ENCODE measurements at places on chromosomes 7 and 10.

GRCh38 chr10:48382982-48383381 lies 76.5 kb downstream of the MAPK8 start:
- no peak for DNase-seq

GRCh38 chr10:120953897-120954296 lies 102.7 kb downstream of the WDR11 start:
- no peak for DNase-seq

DNA sequence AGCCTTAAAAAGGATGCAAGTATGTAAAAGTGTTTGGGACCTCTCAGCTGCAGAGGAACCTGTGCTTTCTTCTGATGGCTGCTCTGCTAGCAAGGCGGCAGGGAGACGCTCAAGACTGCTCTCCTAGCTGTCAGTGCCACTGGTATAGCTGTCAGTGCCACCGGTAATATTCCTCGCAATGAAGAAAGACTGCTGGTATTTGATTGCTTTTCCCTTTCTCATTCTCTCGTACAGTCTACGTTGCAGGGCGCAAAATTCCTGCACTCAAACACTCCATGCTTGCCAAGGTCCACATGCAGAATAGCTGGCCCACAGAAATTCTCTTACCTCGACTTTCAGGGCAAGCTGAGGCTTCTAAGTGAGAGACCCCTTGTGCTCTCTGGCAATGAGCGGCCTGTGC lies 432.6 kb upstream of the KLF6 start:
- DNase-seq: no peak

DNA sequence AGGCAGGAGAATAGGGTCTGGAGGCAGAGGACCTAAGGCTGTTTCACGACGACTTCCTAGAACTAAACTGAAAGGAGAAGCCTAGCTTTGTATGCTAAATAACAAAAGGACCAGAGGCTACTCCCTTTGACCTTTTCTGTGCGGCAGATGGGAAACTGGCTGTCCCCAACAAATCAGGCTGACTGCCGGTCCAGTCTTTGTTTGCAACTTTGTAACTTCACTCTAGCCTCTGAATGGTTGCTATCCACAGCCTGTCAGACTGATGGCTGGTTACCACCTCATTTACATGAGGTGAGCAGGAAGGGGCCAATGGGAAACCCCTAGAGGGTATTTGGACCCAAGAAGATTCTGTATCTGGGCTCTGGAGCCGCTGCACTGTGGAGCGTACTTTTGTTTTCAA lies 132.6 kb upstream of the SHH start:
- DNase-seq: no peak

DNA sequence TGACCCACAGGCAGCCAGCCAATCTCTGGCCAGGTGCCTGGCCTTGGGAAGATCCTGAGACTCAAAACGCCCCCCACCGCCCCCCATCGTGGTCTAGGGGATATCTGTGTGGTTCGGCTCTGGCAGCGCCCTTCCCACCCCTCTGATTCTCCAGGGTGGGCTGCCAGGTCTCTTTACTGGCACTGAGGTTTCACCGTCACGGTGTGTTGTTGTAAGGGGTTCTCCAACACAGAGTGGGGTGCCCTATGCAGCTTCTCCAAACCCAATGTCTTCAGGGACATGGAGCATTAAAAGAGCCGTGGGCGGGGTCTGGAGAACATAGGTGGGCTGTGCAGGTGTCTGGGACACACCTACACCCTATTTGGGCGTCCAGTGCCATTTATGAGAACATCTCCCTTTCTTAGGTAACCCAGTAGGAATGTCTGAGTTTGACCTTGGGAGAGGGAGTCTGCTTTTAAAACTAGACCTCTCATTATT lies 1.5 kb downstream of the MAFK start:
- no peak for DNase-seq

- no peak for DNase-seq
These were observed 85.6 kb downstream of the PRKG1 start for GRCh38 chr10:51159841-51160240.

DNA sequence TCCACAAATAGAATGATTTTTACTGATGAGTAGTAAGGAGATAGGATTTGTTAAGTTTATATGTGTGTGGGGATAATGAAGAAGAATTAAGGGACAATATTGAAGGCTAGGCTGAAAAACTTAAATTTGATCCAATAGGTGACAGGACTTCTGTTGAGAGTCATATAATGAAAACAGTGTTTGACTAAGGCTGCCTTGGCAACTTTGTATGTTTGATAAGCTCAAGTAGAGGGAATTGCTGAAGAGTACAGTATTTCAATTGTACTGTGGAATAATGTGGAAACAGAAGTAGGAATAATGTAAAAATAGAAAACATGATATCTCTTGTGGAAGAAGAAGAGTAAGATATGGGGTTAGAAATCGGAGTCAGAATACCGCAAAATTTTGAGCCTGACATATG lies 10.5 kb downstream of the R3HCC1L start:
- DNase-seq: no peak

DNA sequence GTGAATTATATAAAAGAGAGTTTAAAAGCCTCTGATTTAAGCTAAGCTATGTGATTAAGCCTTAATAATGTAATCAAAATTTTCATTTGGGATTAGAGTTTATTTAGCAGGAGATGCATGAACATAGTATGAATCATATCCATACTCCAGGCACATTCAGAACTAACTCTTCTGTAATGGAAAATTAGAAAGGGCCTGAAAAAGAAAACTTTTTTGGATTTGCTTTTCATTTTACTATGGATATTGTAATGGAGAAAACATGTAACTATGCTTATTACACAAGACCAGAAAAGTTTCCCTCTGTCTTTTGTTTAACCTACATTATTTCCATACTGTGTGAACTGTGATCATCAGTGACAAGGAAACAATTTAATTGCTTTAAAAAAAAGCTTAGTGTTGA lies 22.0 kb downstream of the TES start:
- no peak for DNase-seq

GRCh38 chr7:5596046-5596895 lies 172.6 kb upstream of the TNRC18 start:
- DNase-seq: peak; percentile 97

DNA sequence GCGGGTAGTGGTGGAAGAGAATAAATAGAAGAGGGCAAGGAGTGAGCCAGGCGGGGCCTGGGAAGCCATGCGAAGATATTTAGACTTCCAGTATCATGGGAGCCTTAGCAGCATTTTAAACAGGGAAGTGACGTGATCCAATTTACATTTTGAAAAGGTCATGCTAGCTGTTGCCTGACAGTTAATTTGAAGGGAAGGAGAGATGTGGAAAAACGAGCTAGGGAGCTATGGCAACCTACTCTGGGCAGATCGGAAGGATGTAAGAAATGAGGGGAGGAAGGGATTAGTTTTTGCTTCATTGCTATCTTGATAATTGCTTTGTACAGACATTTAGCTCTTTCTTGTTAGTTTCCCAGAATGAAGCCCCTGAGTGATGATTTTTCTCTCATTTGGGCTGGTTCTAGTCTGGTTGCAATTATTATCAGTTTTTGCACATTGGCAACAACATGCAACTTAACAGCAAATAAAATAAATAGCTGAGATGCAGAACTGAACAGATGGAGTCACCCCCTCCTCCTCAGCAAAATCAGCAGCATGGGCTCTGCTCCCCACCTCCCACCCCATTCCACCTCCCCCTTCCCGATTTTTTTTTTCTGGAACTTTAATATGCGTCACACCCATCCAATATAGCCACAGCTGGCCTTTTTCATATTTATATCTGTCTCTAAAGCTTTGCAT lies 13.0 kb upstream of the CALU start:
- DNase-seq: no peak

GRCh38 chr10:96431211-96431970 lies 72.6 kb upstream of the OPALIN start:
- no peak for DNase-seq

- no peak for DNase-seq
These were observed 20.8 kb downstream of the TIAL1 start for GRCh38 chr10:119575991-119576390.

DNA sequence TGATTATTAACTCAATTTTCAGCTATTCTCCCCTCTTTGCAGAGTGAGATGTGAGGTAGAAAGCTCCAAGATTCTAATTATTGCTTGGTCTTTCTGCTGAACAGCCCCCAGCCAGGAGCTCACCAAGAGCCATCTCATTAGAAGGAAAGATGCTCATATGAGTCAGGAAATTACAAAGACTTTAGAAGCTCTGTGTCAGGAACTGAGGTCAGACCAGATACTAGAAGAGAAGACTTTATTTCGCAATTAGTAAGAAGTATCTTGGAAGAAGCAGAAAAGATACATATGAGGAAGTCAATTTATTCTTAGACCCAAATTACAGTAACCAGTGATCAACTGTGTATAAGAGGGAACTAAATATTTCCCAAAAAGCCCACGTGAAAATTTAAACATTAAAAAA lies 626.9 kb downstream of the ZWINT start:
- DNase-seq: no peak

GRCh38 chr7:146878901-146879300 lies 762.3 kb downstream of the CNTNAP2 start:
- no peak for DNase-seq

DNA sequence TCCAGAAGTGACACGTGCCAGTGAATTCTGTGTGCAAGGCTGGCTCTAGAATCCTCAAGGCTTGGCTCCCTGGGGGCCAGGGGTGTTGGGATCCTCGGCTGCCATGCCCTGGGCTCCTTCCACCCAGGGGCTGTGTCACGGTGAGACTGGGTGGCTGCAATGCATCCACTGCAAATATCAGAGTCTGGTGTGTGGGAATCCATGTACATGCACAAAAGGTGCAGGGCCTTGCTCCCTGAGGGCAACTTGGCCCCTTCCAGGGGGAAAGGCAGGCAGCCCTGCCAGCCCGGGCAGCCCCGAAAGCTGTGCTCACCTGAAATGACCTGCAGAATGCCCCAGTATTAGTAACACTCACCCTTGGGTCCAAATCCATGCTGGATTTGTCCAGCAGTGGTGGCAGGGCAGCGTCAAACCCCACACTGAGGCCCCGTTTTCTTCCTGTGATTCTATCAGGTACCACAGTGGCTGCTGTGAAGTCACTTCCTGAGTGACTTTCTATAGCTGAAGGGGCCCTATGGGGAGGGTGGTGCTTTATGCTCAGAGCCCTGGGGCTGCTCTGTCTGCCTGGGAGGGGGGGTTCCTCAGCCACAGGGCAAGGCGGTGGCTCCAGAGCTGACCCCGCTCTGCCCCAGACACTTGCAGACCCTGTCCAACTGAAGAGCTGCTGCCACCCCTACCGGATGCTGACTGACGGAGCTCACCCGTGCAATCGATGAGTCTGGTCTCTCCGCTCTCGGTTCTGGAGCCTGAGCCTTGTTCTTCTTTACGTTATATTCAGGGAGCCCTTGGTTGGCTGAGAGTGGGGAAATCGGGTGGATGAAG lies 317.7 kb downstream of the GLRX3 start:
- no peak for DNase-seq

DNA sequence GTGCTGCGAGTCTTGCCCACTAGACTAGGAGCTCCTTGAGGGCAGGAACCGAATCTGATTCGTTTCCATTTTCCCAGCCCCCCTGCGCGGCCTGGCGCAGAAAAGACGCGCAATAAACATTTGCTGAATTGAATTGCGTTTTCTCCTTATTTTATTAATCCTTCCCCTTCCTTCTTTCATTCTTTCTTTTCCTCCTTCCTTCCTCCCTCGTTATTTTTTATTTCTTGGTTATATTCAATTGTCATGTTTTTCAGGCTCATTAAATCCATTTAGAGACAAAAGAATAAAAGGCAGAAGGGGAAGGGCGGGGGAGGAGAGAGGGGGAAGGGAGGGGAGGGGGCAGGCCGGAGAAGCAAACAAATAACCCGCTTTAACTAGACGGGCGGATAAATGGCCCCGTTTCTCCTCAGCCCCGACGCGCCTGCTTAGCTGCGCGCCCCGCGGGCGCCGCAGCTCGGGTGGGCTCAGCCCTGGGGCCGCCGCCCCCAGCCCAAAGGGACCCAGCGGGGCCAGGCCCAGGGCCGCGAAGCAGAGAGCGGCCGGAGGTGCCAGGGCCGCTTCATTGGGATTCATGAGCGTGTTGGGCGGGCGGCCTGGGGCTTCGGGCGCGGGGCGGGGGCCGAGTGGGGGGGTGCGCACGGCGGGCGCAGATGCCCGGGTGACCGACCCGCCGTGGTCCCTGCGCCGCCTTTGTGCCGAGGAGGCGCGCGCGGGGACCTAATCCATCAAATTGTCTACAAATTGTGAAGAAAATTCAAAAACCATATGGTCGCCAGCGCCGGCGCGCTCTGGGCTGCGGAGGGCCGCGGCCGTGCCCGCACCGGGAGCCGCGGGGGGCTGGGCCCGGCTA lies 5.0 kb downstream of the LBX1 start:
- no peak for DNase-seq

- no peak for DNase-seq
These were observed 27.1 kb upstream of the TTYH3 start for GRCh38 chr7:2604608-2605174.

DNA sequence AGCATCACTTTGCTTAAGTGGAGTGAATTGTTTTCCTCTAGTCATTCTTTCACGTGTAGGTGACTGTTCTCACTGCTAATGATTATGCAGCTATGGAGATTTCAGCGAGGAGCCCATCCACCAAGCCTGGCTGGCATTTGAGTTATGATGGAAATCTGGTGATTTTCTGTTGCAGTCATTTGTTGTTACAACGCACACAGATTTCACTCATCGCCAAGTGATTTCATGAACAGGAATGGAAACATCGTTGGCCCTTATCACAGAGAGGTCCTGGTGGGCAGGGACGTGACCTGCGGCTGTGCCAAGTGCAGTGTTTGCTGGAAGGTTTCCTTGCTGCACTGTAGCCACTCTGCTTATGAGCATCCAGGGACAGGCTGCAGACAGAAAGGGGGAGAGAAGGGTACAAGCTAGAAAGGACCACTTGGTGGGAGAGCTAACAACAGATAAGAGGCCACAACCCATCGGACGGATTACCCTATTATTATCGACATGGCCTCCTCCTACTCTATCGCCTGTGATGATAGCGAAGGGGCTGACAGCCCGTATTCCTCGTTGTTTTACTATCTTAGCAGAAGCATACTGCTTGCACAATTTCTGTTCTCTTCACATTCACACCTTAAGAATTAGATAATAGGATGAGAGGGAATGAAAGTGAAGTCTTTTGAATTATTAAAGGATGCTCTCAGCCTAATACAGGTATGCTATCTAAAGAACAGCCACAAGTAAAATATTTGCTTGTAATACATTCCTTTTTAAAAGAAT lies 99.0 kb upstream of the PITRM1 start:
- DNase-seq: no peak

DNA sequence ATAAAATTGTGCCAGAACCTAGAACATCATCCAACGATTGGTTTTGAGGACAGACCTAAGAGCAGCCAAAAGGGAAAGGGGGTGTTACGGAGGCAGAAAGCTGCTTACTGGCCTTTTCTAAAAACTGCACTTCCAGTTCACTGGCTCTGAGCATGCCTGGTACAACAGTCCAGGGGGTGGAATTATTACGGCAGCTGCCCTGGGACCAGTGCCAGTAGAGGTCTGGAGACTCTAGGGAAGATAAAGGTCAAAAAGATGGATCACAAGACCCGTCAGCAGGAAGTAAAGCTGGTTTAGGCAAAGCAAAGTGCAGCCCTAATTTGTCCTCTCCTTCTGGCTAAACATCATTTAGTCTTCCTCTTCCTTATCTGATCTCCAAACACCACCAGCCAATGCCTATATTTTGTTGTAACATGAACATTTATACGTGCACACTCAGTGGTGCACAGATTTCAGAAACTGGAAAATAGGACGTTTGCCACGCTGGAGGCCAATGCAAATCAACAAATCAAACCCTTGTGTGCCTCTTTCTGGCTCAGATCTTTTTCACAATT lies 216.4 kb upstream of the DPP6 start:
- DNase-seq: no peak

- no peak for DNase-seq
These were observed 8.3 kb downstream of the FAM20C start for GRCh38 chr7:200704-201103.

Data from RWPE2 (cell line).